Glomerular endothelial cell (primary cell): ENCODE measurements at places on chromosomes 6 and 20. TPM values are rescaled to one million over a fixed set of nuclear protein-coding genes. Genes with fewer than 3 reads are reported as not detected.
A peak's percentile ranks its signal among the peaks of the same experiment; 100 is the strongest.

GRCh38 chr6:137581019-137581707, 87.0 kb upstream of the OLIG3 start:
- DNase-seq: no peak

DNA sequence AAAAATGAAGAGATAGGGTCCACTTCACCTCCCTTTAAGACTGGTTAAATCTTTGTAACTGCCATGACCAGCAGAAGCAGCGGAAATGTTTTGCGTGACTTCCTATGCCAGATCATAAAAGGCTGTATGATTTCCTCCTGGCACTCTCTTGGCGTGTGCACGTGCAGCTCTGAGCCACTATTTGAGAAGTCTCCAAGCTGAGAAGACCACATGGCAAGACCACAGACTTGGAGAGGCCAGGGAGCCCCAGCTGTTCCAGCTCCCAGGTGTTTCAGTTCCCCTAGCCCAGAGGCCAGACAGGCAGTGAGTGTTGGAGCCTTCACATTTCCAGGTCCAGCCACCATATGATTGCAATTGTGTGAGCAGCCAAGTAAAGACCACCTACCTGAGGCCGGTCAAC, 259.3 kb upstream of the RIN2 start:
- no peak for DNase-seq

DNA sequence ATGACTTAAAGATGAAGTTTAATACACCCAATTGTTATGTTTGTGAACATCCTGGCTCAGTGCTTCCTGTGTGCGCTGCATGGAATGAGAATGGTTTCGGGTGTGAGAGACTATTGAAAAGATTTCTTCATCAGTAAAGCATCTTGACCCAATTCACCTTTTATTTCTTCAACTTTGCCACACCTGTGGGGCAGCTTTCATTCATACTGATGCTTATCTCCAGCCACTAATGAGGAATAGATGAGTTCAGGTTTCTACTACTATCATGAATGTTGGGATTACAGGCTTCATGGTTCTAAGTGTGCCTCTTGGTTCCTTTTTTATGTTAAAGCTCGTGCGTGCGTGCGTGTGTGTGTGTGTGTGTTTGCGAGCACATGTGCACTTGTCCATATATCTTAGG, 373.7 kb upstream of the SOX4 start:
- DNase-seq: no peak

Gene MMP24
- total RNA-seq: 0.88 and 6.5 TPM in 2 replicates

Gene MTCH1
- total RNA-seq: 263 and 294 TPM in 2 replicates

Gene GCLC
- total RNA-seq: 12.8 and 20.2 TPM in 2 replicates

Gene PNPLA1
- total RNA-seq: not detected in 2 replicates

Gene NOP56
- total RNA-seq: 122 and 123 TPM in 2 replicates

- DNase-seq: no peak
Measured at GRCh38 chr20:47276851-47277534, 79.5 kb downstream of the ZMYND8 start.

Gene HLA-DQB1
- 0.10 and 1.1 TPM in 2 replicates for total RNA-seq

GRCh38 chr6:25403150-25403549, 124.0 kb downstream of the CARMIL1 start:
- DNase-seq: no peak

- DNase-seq: no peak
Measured at GRCh38 chr6:163243083-163243482, 171.4 kb upstream of the QKI start.

GRCh38 chr6:137315081-137315480, 95.9 kb upstream of the IFNGR1 start:
- DNase-seq: no peak

DNA sequence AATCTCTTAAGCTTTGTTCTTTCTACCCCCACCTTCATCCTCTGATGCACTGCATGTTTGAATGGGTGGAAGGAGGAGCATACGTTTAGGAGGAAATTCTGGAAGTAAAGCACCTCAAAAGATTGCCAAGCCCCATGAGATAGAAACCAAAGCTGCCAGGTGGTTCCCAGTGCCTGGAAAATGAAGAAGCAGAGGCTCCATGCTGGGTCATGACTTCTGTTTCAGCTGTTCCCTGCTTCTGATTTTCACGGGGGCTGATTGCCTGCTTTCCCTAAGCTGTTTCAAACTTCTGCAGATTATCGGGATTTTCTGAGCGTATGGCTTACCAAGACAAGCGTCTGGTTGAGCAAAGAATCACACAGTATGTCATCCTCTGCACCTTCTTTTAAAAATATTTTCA, 87.5 kb upstream of the SYNDIG1 start:
- no peak for DNase-seq

DNA sequence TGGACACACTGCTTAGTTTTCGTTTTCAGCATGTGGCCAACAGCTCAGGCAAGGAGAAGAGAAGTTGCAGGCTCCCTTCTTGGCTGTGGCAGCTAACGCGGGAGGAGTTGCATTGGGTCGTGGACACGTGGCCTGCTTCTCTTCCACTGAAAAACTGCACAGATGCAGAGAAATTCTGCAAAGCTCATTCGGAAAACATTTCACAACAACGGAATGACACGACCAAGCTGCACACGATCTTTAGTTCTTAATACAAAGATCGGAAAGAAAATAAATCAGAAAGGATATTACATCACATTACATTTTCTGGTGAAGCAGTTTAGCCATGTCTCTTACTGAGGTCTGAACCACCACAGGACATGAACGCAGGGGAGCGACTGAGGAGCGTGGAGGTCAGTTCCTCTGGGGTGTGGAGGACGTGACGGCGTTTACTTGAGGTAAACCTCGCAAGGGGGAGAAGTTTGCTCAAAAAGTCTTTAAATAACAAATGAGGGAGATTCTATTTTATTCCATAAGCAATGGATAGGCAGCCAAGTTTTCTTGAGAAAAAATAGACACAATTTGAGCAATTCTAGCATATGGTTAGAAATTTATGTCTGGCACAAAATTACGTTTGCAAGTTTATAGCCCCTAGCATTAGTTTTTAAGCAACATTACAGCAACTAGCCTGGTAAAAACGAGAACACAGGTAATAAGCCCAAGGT, 178.3 kb downstream of the THBS2 start:
- no peak for DNase-seq

GRCh38 chr6:46015119-46015968, at the start of gene CLIC5:
CLIC5 (minus strand) TSS chr6:46015860; CDS start chr6:46015542, 318 bp downstream.
- no peak for DNase-seq

Gene SLC22A2
- total RNA-seq: not detected in 2 replicates

- no peak for DNase-seq
Measured at GRCh38 chr20:37407573-37408002, 61.6 kb downstream of the SRC start.

GRCh38 chr6:41700463-41701347, 34.7 kb downstream of the TFEB start:
- DNase-seq: no peak

DNA sequence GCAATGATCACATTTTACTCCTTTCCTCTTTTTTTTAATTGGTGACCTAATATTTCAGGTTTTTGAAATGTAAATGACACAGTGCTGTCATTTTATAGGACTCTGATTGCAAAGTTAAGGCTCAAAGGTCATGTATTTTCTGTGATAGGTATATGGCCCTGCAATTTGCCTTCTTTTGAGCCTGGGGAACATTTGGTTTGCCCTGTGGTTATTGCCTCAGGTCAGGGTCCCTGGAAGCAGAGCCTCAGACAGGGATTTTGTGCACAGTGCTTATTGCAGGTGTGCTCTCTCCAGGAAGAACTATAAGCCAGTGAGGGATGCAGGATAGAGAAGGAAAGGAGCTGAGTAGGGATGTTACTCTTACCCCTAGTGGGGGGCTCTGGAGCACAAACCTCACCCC, 229.3 kb upstream of the ECI2 start:
- DNase-seq: no peak

DNA sequence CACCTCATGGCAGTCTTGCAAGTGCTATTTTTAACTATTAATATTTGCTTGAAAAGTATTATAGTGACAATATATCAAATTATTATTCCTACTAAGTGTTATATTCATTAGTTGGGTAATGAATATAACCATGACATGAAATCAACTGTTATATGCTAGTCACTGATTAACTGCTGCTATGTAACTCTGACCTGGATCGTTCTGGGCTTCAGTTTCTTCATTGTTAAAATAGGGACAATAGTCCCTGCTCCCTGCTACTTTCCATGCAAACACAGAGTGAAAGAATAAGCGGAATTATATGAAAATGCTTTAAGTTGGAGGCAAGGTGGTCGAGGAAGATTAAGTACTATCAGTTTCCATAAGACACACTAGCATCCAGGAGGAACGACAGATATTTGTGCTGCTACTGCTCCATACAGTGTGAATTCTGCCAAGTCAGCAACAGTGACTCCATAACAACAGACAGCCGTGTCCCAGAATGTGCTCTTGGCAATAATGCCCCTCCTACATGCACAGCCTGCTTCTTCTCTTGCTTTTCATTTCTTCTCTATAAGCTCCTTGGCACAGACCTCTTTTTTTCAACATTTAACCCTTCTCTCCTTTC, 107.2 kb downstream of the CHD6 start:
- DNase-seq: no peak

Gene ZFP57
- not detected in 2 replicates for total RNA-seq

- DNase-seq: no peak
Measured at GRCh38 chr6:72466971-72467566, 154.8 kb upstream of the KCNQ5 start.

DNA sequence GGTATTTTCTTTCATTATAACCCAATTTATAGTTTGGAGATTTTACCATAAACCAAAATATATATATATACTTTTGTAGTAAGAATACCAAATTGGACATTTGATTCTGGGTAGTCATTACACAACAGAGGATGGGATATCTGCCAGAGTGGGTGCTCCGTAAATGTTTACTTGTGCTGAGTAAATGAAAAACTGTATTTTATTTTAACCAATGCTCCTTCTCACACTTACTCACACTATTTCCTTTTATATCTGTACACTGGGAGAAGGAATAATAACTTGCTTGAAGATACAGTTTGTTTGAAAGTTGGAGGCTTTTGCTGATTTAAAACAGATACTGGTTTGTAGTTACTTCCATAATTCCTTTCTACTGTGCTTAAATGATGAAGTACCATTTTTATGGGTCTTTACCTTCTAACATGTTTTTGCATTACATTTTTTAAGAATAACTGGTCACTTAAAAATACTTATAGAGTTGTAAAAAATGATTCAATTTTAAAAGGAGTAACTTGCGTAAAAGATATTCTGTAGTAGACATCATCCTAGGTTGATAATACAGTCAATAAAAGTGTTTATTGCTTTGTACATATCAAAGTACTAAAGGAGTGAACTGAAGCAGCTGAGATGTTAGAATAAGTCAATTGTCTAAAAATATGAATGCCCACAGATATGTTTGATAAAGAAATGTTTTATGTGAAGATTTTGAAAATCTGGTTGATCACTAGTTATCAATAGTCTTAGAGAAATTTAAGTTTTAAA, 411.7 kb downstream of the UTRN start:
- DNase-seq: no peak

Gene HLA-DQA1
- total RNA-seq: not detected in 2 replicates

Gene GJA10
- total RNA-seq: not detected in 2 replicates

GRCh38 chr20:5788385-5788895, 38.2 kb downstream of the SHLD1 start:
- peak; percentile 82 for DNase-seq

Gene SLC44A4
- 0.05 and 1.7 TPM in 2 replicates for total RNA-seq

GRCh38 chr6:170034294-170034693, 256.6 kb downstream of the DLL1 start:
- no peak for DNase-seq

Gene SLC22A7
- not detected in 2 replicates for total RNA-seq

- peak; percentile 94 for DNase-seq
Measured at GRCh38 chr20:31698803-31699718, 23.6 kb downstream of the BCL2L1 start.

Gene DSP
- 20.6 and 75.0 TPM in 2 replicates for total RNA-seq

Gene PAX1
- not detected in 2 replicates for total RNA-seq

Gene GPLD1
- total RNA-seq: 0.18 TPM in 1 of 2 replicates, not detected in the other

- DNase-seq: no peak
Measured at GRCh38 chr6:109284675-109285074, 97.6 kb downstream of the CD164 start.

Gene FAXC
- 0.82 and 2.5 TPM in 2 replicates for total RNA-seq

DNA sequence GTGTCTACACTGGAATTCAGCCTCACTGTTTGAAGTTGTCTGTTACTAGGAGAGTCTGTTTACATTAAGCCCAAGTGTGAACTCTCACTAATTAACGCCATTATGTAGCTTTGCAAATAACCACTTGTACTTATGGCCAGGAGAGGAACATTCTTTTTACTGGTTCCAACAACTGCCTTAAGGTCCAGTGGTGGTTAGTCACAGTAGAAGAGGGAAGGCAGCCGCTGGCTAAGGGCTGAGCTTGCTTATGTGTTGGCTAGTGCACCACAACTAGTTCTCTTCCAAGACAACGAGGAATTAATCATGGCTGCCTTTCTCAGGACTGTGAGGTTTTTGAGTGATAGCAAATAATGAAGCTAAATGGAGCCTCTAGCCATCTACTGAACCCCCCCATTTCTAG, 14.9 kb upstream of the SLC22A23 start:
- no peak for DNase-seq

Gene FOXQ1
- total RNA-seq: not detected in 2 replicates

- DNase-seq: no peak
Measured at GRCh38 chr6:40411881-40412280, 175.3 kb downstream of the LRFN2 start.

Gene CPNE1
- total RNA-seq: 93.1 and 149 TPM in 2 replicates

DNA sequence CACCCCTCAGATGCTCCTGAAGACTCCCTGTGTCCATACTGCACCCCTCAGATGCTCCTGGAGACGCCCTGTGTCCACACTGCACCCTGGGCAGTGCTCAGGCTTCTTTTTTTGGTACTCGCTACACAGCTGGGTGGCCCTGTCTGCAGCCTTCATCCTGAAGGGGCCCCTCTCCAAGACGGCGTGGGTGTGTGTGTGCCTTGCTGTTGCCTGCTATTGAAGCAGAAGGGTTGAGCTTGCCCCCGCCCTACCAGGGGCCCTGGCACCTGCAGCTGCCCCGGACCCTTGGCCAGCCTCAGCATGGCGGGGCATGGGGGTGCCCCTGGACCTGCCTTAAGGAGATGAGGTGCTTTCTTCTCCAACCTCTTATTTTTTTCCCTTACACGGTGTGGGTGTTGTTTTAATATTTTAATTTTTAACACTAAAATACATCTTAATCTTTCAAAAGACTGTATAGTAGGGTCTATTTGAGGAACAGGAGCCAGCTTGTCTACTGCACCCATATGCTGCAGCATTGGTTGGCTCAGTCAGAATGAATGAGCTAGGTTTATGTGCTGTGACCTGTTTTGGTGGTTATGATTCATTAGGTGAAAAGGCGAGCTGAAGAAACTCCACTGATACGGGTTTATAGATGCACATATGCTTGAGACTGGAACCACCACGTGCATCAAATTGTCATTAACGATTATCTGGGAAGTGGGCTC, 135.9 kb downstream of the AGPAT4 start:
- DNase-seq: no peak

- DNase-seq: no peak
Measured at GRCh38 chr6:1122083-1122482, 189.8 kb upstream of the FOXQ1 start.

DNA sequence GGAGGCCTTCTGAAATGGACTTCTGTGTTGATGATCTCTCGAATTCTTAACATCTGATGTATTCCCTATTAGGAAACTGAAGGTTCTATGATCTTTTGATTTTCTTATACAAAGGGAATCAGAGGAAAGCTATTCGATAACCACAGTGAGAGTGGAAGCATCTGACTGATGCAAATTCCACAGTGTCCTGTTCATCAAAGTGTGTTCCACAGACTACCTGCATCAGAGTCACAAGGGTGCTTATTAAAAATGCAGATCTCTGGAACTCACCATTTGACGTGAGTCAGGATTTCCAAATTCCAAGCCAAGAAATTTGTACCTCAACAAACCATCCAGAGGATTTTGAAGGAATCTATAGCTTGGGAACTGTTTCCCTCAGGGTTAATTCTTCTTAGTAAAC, 4.4 kb upstream of the MEP1A start:
- no peak for DNase-seq

GRCh38 chr20:21063276-21063675, 42.9 kb downstream of the LINC00237 start:
- no peak for DNase-seq
